ENCODE measurements at places on chromosomes 16 and 17.

- no peak for DNase-seq
Observed at GRCh38 chr17:17498606-17499301, 2.6 kb upstream of the RASD1 start.

DNA sequence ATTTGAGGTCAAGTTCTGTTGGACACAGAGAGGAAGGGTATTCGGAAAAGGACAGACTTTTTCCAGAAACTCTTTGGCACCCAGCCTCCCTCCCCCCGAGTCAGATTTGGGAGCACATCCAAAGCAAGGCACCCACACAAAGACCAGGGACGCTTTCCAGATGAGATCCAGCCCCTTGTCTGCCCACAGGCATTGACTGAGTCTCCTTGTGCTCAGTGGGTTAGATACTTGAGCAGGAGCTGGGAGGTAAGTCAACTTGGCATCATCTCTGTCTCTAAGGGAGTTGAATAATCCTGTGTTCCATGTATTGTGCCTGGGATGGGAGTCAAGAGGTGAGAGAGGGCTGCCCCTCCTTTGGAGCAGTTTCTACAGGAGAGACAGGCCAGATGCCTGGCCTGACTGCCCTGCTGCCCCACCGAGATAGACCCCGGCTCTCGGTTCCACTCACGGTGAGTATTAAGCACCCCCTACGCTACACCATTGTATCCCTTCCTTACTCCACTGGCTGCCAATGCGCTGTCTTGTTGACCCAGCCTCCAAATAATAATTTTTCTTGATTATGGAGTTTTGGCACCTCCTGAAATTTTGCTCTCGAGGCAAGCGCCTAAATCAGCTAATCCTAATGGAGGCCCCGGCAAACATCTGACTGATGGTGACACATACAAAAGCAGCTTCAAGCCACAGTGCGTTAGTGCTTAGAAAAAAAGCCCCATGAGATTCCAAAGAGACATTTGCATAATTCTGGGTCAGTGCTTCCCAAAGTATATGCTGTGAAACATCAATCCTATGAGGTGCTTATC is 29.6 kb upstream of the MAP3K14 start:
- no peak for DNase-seq

DNA sequence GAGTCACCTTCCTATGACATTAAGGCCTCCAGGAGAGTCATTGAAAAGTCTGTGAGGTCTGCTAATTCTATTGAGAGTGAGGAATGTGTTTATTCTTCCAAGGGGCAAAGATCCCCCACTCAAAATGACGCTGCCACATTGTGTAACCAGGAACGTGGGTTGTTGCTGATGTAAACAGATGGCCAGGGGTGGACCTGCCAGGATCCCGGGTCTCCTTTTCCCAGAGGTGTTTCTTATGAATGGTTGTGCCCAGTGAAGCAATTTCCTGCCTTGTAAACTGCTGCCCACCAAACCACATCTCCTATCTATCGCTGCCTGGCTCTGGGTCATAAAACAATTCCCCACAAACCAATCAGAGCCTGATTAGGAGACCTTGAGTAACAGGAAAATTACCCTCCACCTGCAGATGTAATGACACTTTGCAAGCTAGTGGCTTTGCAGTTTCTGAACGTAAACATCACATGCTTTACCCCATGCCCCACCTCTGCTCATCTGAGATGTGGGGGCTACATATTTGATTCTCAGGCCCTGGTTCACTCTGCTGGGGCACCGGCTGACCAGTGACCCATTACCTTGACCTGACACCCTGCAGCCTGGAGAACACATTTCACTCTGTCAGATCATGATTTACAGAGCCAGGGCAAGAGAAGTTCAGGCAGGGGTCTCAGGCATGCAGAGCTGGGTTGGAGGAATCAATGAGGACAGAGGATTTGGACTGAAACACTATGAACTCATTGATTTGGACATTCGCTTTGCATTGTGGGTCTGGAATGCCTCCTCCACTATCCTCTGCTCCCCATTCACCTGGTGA is 33.1 kb upstream of the DDX52 start:
- DNase-seq, result peak; percentile 52

DNA sequence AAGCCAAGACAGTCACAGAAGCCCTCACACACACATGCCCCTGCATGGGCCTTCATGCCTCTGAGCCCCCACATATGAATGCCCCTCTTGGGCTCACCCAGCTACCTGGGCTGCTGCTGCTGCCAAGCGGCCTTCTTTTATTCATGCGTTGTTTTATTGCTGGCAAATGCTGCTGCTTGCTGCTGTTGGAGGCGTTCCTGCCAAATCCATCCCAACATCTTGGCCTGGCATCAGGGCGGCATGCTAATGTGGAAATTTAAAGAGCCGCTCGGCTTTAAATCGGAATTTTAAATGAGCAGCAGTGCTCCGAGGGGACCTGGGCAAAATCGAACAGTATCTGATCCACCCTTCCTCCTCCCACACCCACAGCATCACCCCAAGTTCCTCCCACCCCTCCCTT is 39.0 kb downstream of the NEUROD2 start:
- no peak for DNase-seq

GRCh38 chr16:88384222-88385111 is 1.7 kb downstream of the ZNF469 start:
- DNase-seq, result no peak

GRCh38 chr17:54760836-54761235 is 139.8 kb upstream of the TOM1L1 start:
- DNase-seq, result no peak

DNA sequence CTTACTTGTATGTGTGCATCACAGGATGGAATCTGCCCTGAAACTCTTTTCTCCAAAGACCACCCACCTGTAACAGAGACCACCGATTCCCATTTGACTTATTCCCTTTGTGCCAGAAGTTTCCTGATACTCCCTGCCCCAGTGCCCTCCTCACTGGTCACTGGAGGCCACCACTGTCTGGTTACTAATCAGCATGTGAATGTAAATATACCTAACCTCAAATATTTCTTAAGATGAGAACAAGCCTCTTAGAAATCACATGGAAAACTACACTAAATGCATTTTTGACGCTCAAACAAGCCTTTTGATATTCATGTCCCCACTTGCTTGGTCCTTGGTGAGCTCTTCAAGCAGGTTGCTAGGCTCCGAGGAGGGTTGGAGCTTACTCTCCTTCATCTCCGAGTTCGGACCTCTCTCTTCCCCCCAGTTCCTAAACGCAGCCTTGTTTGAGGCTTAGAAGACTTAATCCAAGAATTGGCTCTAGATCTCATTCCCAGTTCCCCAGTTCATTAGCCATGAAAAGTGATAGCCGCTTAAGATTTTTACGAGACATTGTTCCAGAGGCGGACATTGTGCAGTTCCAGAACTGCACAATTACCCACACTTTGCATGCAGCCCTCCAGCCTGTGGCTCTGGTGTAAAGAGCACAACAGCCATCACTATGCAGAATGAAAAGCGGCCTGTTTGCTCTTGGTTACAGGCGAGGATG is 579.2 kb upstream of the PSMD7 start:
- DNase-seq, result peak; percentile 60

DNA sequence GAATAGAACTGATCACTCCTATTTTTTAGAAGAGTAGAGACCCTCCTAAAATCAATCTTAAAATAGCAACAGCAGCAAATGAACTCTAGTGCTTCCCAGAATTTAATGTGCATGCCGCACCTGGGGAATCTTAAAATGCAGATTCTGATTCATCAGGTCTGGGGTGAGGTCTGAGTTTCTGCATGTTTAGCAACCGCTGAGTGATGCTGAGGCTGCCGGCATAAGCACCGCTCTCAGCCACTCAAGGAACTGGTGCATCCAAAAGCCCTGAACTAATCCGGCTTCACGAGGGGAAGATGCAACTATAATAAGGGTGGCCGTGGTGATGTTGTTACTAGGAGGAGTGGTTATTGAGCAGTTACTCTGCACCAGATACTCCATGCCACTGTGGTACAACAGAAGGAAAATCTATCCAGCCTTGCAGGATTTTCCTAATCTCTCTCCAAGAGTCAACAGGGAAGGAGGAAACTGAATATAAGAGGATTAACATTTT is 19.7 kb downstream of the SDK2 start:
- DNase-seq, result no peak

DNA sequence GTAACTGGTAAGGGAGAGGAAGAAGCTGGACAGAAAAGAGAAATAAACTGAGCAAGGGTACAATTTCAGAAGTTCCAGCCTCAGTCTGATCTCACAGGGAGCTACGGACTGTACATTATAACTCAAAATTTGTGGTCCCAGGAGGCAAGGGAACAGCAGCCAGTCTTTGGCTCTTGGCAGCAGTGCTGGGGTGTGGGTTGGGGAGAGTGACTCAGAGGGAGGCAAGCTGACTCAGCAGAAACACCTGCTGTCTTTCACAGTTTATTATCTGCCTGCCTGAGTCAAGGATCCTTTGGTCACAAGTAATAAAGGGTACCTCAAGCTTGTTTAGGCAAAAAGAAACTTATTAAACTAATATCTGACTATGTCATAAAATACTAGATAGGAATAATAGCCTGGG is 73.5 kb upstream of the KIF2B start:
- peak; percentile 71 for DNase-seq

DNA sequence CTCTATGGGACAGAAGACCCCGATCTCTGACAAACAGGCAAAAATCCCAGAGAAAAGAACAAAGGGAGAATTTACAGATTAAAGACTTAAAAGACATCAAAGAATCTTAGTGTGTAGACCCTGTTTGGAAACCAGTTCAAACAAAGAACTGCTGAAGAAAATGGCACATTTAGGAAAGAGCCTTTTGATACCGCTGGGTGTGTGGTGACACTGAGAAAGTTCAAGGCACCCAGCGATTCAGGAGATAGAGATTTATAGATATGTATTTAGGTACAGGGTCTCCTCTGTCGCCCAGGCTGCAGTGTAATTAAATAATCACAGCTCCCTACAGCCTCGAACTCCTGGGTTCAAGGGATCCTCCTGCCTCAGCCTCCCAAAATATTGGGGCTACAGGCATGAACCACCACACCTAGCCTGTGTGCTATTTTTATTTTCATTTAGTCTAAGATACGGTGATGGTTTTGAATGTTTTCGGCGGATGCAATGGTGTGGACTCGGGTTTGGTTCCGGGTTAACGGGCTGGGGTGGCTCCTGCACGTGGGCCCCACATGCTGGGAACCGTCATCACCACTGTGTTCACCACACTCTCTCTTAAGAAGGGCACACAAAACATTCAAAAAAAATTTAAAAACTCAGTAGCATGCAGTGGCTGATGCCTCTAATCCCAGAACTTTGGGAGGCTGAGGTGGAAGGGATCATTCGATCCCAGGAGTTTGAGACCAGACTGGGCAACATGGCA is 114.0 kb downstream of the ZNF778 start:
- DNase-seq, result no peak

- no peak for DNase-seq
Observed at GRCh38 chr17:79519601-79520000, 91.2 kb downstream of the RBFOX3 start.

DNA sequence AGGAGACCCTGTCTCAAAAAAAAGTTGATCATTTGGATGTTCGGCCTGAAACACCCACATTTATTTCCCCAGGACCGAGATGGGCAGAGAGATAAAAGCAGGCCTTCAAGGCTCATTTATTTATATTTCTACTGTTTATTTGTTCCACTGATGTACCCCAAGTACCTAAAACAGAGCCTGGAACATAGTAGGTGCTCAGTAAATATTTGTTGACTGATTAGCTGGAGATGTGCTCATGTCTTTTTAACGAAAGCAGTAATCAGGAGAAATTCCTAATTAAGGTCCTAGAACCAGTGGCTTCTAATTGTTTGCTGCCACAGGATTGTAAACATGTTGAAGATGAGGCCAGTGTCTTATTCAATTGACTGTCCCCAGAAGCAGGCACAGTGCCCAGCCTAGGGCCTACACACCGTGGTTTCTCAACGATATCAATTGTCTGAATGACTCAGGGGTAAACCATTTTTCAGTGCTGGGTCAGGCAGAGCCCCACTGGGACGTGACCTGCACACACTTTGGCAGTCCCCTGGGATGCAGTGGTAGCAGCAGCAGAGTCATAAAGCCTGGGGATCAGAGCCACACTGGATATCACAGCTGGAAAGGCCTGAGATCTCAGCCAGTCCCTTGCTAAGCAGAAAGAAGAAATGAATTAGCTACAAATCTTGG is 34.8 kb downstream of the SOST start:
- DNase-seq, result peak; percentile 89

GRCh38 chr16:31427441-31428278 is 500 bp downstream of the COX6A2 start:
- DNase-seq, result no peak

GRCh38 chr16:68416057-68417046 is 32.0 kb downstream of the SMPD3 start:
- no peak for DNase-seq

- no peak for DNase-seq
Observed at GRCh38 chr16:22630242-22630641, 119.6 kb downstream of the NPIPB5 start.

Measured in H4 (cell line).